Stimulated activated CD8-positive, alpha-beta memory T cell treated with anti-CD3 and anti-CD28 coated beads, Interleukin-2, amount 100 ng/mL, for 1 hour (primary cell): ENCODE measurements at places on chromosomes 7 and 10.

DNA sequence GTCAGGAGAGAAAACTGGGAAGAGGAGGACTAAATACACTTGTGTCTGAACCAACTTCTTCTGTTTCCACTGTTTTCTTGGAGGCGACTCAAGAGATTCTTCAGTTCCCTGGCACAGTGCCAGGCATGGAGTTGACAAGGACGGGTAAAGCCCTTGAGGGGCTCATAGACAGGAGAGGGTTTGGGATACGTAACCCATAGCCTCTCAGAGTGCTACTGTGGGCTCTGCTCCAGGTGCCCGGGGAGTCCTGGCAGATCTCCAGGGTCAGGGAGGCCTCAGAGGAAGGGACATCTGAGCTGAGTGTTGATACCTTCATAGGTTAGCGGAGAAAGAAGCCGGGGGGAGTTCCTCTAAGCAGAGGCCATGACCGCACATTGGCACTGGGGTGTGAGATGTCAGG, 42.0 kb downstream of the GALNT17 start:
- no peak for DNase-seq

DNA sequence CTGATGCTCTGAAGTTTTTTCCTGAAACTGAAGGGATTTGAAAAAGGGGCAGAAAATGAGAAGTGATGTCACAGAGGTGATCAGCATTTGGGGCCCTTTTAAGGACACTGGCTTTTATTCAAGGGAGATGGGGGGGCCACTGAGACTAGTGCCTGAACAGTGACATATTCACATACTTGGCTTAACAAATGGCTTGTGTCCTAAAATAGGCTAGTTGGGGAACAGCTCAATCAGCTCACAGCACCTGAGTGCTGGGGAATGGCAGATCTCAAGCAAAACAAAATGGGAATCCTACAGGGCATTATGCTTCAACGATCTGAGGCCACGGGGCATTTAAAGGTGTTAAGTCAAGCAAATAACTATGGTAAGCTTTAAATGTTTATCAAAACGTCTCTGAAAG, 90.1 kb downstream of the UBE2H start:
- no peak for DNase-seq

DNA sequence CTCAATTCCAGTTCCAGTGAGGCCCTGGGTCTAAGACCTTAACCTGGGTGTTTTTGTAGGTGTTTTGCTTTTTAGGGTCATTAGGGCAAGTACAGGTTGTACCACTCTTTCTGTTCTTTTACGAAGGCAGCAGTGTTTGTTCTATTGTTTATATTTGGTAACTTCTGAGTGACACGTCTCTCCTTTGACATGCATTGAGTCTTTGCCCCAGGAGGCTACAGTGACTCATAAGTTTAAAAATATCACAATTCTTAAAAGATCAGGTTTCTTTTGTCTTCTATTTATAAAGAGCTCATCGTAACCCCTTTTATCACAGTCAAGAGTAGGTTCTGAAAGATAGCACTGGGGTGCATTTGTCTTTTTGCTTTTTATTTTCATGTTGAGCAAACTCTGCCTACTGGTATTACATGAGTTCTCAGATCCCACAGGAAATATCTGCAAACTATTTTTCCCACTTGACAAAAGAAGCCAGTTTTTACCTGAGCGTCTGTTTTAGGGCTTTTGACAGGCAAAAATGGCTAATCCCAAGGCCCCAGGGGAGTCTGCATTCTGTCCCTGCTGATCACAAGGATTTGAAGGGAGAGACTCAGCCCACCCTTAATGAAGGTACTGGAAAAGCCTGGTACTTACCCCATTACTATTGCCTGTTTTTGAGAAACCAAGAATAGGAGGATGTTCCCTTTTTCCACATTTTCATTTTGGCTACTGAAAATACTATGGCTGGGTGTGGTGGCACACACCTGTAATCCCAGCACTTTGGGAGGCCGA, 7.9 kb downstream of the NUDT13 start:
- DNase-seq: no peak

DNA sequence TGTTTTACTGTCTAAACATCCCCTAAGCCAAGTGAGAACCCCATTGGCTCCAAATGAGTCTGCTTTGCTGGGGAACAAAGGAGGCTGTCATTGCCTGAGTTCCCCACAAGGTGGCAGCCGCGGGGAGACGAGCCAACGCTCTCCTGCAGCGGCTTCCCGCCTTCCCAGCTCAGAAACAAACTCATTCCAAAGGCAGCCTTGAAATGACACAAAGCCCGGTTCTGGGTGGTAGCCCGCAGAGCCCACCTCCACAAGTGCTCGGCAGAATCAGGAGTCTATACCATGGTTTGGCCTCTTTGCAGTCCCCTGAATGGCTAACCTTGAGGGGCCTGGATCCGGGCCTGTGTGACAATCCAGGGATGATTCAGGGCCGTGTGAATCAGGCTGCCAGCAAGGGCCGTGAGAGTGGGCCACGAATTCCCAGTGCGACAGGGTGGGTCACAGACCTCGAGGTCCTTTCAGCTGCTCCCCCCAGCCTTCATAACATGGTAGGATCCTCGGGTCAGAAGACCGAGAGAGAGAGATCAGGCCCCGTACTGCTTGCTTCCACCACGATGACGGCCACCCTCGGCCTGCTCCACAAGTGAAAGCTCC, 79.7 kb downstream of the DLG5 start:
- peak; percentile 33 for DNase-seq

GRCh38 chr7:104017001-104017400, 27.5 kb upstream of the RELN start:
- no peak for DNase-seq

DNA sequence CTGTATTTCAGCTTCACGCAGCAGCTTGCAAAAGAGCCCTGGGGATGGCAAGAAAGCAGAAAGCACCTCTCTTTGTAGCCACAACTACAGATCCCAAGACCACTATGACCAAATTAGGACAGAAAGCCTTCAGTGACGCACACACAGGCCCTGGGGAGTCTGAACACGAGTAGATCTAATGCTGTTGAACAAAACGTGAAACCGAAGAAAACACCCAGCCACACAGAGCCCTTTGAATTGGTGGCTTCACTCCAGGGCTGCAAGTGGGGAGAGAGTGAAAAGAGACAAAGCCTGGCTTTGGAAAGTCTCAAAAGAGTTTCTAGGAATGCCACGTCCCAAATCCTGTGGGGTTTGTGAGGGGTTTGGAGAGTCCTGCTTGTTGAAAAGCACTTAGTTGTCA, 28.4 kb downstream of the PLXNA4 start:
- DNase-seq: no peak

DNA sequence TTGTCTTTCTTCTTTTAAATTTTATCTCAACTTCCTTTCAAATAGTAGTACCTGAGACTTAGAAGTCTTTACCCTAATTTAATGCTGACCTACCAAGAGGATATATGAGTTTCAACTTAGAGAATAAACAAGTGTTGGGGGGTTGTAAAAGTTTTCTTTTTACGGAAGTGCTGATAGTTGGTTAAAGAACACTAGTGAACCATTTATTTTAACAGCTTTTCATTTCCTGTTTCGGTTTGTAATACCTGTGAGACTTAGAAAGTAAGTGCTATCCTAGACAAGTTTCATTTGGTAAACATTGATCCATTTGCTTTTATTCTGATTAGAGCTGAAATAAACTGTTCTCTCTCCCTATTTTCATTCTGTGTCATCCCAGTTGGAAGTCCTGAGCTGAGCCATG, 683.1 kb upstream of the SORCS1 start:
- DNase-seq: no peak

GRCh38 chr10:110278562-110279406, 25.9 kb downstream of the SMNDC1 start:
- DNase-seq: no peak

- DNase-seq: no peak
Measured at GRCh38 chr7:1979591-1980560, 252.9 kb downstream of the MAD1L1 start.

DNA sequence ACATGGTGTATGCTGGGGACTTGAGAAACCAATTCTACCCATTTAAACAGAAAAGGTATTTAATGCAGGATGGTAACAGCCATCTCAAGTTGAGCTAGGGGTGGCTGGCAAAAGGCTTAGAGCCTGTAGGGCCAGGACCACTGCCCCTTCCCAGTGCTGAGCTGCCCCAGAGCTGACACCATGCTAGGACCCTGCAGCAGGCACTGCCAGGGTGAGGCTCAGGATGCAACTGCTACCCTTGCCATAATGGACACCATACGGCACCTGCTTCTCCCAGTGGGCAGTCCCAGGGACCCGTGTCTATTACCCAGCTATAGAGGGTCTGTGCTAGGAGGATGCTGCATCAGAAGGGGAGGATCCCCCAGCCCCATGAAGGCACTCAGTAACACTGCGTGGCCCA, 160.7 kb upstream of the ADCY1 start:
- DNase-seq: no peak

DNA sequence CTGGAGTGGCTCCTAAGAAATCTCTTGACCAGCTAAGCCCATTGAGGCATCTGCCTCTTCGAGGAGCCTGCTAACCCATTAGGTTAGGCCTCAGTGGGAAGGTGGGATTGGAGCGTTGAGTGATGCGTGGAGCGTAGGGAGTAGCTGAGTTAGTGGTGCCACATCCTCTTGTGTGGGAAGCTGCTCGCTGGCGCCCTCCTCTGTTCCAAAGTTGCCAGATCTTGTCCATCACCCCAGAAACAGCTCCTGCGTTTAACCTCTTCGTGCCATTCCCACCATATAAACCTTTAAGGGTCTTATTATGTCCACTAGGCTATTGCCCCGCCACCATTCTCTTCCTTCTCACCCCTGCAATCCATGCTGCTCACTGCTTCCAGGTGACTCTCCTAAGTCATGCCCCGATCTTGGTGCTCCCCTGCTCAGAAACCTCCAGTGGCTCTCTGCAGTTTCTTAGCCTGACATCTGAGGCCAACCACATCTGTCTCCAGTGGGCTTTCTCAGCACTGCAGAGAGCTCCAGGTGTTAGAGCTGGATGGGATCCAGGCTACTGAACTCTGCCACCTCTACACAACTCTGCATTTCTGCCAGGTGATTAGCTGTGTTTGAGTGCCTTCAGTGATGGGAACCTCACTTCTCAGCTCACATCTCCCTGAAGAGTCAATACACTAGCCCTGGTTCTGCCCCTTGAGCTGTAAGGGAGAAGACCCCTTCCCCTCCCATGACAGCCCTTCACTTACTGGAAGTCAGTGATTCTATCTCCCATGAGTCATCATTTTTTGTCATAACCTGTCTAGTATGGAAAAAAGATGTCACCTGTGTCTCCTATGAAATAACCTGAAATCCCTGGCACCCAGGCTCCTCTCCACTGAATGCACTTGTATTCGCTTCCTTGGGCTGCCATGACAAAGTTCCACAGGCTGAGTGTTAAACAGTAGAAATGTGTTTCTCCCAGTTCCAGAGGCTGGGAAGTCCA, 65.0 kb upstream of the FGFR2 start:
- no peak for DNase-seq

DNA sequence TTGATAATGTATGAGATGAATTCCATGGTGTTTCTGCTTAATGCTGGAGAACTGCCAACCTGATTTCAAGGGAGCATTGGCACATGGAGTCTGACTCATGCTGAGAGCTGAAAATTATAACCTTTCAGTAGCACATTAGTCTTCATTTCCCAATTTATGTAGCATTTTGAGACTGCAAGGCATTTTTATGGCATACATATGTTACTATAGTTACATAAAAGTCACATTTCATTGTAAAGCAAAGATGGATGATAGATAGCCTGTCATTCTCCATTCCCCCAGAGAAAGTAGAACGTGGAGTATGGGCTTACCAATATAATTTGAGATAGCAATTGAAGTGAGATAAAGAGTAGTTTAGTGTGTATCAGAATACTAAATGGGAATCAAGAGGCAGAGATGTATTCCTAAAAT, 103.1 kb downstream of the SLC16A9 start:
- DNase-seq: no peak

DNA sequence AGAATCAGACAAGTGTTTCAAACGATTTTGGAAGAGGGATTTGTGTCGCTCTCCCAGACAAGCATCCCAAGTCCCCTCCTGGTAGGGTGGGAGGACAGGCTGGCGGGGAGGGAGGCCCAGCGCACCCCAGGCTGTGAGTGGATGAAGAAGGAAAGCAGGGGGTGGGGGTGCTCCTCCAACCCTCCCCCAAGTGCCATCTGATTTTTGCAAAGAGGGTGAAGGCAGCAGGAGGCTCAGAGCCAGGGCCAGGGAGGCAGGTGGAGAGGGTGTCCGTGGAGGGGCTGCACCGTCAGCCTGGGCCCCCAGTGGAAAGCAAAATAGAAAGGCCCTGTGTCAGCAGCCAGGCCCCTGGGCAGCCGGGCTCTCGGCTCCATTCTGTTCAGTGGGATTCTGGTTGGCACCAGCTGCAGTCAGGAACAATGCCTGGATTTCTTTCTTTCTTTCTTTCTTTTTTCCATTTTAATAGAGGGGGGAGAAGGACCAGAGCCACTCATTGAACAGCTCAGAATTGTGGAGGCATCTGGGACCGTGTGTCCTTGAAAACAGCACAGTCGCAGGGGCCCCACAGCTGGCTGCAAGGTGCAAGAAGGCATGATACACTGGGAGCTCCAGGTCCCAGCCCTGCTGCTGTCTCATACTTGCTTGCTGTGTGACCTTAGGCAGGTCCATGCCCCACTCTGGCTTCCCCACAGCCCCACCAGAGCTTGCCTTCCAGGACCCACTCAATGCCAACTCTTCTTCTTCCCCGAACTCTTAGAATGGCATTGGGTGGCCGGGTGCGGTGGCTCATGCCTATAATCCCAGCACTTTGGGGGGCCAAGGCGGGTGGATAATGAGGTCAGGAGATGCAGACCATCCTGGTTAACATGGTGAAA, 7.1 kb upstream of the ZMIZ1 start:
- DNase-seq: no peak

GRCh38 chr10:13776861-13777311, 190.1 kb downstream of the PRPF18 start:
- no peak for DNase-seq

GRCh38 chr10:92242910-92243671, 47.8 kb downstream of the CPEB3 start:
- DNase-seq: no peak

DNA sequence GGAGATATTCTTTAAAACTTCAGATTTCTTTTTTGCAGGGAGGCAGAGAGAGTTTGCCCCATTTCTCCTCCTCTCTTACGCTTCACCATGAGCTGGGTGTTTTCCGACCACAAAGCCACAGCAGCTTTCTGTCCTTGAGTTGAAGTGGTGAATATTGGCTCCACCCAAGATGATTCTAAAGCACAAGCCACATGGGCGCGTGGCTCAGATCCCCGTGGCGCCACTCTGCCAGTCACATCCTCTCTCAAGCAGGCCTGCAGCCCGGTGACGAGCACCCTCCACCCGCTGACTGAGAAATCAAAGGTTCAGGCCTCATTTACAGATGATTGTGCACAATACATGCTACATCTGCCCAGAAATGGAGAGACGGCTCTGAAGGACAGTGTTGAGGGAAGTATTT, 27.6 kb upstream of the RNF32 start:
- DNase-seq: peak; percentile 38

- no peak for DNase-seq
Measured at GRCh38 chr7:12695965-12696364, 8.5 kb downstream of the ARL4A start.

DNA sequence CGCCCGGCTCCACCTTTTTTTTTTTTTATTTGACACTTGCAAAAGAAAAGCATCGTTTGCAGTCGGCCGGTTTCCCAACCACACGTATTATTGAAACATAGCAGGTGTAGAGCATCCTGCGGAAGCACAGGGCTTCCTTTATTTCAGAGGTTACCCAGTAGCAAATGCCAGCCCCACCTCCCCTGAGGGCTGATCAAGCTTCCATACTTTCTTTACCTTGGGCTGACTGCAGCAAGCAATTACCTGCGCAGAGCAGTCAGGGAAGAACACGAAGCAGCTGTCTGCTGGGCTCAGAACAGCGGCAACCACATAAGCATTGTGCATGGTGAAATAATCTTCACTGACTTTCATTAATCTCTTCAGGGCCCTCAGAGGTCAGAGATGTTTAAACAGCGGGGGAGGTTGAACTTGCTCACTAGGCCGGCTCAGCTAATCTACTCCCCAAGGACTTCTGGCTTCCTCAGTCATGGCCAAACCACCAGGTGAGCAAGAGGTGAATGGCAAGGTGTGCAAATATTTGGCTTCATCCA, 784.7 kb upstream of the AUTS2 start:
- no peak for DNase-seq
